ENCODE measurements at places on chromosomes 13 and 19.

GRCh38 chr19:15300533-15301197 is 31.7 kb downstream of the BRD4 start:
- DNase-seq: no peak

GRCh38 chr19:4441994-4442818 is 15.4 kb downstream of the UBXN6 start:
- no peak for DNase-seq

DNA sequence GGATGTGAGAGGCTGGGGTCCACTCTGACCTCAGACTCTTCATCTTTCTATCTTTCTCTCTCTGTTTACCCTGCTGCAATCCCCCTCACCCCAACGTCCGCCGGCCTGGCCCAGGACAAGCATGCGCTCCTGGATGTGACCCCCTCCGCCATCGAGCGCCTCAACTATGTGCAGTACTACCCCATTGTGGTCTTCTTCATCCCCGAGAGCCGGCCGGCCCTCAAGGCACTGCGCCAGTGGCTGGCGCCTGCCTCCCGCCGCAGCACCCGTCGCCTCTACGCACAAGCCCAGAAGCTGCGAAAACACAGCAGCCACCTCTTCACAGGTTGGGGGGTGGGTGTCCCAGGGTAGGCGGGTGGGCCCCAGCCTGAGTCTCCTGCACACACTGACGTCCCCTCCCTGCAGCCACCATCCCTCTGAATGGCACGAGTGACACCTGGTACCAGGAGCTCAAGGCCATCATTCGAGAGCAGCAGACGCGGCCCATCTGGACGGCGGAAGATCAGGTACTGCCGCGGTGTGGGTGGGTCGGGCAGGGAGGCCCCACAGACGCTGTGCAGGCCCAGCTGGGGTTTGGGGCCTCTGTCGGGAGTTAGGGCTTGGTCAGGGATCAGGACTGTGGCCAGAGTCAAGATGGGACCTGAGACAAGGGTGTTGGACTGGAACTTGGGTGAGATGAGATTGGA is 15.0 kb downstream of the APBA3 start:
- no peak for DNase-seq

- no peak for DNase-seq
These were observed 54.9 kb upstream of the SLITRK6 start for GRCh38 chr13:85853901-85854663.

- DNase-seq: no peak
These were observed 6.8 kb upstream of the ERF start for GRCh38 chr19:42261763-42262162.

- DNase-seq: no peak
These were observed 9.9 kb downstream of the CDC16 start for GRCh38 chr13:114244637-114245036.

DNA sequence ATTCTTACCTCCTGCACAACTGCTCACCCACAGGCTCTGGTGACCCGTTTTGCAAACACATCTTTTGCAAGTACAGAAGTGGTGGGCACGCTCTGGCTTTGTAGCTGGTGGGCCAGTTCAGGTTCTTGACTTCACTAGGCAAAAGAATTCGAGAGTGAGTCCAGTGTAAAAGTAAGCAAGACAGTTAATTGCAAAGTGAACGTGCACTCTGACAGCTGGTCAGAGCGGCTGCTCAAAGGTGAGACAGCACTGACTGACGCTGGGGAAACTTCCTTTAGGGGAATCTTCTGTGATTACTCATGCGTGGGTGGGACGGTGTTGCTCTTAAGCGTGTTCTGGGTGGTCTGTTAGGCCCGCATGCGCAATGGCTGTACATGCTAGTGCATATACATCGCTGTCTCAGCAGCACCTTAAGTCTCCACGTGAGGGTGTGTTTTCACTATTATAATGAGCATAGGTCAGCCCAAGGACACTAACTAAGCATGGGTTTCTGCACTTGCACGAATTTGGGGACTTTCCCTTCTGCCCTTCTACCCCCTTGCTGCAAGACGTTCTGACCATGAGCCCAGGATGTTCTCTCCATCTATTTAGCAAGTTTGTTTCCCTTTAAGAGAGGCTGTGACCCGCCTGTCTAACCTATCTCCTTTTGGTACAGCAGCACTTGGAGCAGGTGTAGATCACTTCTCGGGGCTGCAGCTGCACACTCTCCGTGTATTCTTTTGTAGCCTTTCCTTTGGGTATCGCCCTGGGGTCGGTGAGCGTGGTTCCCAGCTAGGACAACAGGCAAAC is 30.2 kb upstream of the CD33 start:
- DNase-seq: no peak

DNA sequence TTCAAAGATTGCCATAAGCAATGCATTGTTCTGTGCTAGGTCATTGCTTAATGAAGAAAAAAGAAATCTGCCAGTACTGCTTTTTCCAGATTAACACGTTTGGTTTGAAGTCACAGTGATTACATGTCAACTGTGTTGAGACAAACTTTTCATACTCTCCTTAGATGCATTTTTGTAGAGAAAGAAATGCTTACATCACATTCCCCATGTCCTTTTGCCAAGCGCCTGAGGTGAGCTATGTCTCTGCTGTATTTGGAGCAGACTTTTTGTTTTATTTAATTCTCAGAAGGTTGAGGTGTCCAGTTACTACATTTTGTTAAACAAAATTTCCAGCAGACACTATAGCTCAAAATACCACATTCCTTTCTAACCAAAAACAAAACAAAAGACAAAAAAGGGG is 16.2 kb downstream of the LACC1 start:
- no peak for DNase-seq

GRCh38 chr13:82947191-82947621 is 935.1 kb downstream of the SLITRK1 start:
- DNase-seq: no peak

All from non-pigmented ciliary epithelial cell (primary cell).